ENCODE measurements at places on chromosomes 2 and 18.

- DNase-seq: no peak
These were observed 7.9 kb upstream of the THUMPD2 start for GRCh38 chr2:39786761-39787522.

GRCh38 chr18:78658531-78658930 is 321.1 kb upstream of the SALL3 start:
- no peak for DNase-seq

DNA sequence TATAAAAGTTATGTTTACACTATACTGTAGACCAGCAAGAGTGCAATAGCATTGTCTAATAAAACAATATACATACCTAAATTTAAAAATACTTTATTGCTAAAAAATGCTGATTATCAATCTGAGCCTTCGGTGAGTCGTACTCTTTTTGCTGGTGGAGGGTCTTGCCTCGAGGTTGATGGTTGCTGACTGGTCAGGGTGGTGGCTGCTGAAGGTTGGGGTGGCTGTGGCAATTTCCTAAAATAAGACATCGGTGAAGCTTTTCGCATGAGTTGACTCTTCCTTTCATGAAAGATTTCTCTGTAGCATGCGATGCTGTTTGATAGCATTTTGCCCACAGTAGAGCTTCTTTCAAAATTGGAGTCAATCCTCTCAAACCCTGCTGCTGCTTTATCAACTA is 2.4 kb downstream of the TIGD1 start:
- no peak for DNase-seq

- no peak for DNase-seq
These were observed 32.0 kb upstream of the PLB1 start for GRCh38 chr2:28463893-28464292.

DNA sequence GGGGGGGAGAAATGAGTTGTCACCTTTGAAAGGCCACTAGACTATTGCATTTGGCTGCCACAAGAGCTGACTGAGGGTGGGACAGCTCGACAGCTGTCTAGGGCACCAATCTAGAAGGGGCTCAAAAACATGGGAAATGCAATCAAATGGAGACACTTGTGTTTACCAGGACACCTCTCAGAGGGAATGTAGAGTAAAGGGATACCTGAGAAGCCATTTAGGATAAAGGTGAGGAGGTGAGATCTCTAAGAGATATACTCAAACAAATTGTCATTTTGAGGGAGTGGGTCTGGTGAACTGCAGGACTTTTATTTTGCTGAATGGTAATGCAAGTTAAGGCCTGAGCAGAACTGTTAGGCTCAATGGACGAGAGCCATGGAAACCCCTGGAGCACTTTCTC is 159.8 kb downstream of the DDX1 start:
- DNase-seq: no peak

GRCh38 chr2:230960026-230960425 is 35.0 kb upstream of the GPR55 start:
- DNase-seq: no peak

DNA sequence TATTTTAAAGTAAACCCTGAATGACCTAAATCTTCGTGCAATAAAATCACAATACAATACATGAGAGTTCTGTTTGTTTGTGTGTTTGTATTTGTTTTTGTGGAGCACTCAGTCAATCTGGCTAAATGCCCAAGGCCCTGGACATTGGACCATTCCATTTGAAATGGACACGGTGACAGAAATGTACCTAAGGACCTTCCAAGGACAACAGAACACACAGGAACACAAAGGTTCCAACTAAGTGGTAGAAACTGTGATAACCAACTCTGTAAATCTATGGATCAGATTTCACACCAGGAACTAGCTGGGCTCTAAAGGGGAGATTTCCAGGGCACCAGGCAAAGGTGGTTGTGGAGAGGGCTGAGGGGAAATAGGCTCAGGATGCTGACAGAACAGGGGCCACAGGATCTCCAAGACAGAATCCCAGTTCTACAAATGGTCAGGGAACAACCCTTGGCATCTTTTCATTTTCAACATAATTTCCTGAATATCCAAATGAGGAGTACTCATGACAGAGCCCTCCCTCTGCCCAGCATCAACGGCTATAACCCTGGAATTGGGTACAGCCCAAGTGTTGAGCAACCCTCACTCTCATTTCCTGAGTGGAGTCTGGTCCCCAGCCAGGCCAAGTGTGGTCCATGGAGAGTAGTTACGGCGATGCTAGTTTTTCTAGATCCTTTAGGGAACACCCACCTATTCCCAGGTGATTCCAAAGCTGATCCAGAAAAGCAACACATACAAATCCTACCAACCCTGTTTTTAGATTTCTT is 78.4 kb downstream of the NCKAP5 start:
- DNase-seq: no peak

DNA sequence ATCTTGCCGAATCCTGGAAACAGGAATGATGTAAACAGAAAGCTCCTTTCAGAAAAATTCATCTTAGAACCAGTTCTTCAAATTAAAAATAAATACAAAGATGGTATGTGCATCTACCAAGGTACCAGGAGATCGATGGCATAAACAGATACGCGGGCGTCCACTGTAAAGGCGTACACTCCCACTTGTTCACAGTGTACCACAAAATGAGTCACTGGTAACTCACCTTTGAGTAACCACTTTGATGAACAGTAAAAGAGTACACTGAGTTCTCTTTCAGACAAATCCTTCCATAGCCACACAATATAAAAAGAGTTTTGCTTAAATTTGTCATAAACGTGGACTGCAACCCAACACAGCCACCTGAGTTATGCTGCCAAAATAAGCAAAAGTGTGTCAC is 128.3 kb downstream of the DNER start:
- DNase-seq: no peak

- no peak for DNase-seq
These were observed 10.4 kb upstream of the MSGN1 start for GRCh38 chr2:17805717-17806363.

GRCh38 chr18:76985156-76985950 is 147.2 kb downstream of the MBP start:
- no peak for DNase-seq

DNA sequence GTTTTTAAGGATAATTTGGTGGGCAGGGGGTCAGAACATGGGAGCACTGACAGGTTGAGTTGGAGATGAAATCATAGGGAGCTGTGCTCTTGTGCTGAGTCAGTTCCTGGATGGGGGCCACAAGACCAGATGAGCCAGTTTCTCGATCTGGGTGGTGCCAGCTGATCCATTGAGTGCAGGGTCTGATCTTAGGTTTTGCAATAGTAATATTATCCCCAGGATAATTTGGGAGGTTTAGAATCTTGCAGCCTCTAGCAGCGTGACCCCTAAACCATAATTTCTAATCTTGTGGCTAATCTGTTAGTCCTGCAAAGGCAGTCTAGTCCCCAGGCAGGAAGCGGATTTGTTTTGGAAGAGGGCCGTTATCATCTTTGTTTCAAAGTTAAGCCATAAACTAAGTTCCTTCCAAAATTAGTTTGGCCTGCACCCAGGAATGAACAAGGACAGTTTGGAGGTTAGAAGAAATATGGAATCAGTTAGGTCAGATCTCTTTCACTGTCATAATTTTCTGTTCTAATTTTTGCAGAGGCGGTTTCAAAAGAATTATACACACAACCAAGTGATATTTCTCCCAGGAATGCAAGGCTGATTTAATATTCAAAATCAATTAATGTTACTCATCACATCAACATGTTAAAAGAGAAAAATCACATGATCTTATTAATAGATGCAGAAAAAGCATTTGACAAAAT is 23.0 kb downstream of the DBI start:
- DNase-seq: no peak

DNA sequence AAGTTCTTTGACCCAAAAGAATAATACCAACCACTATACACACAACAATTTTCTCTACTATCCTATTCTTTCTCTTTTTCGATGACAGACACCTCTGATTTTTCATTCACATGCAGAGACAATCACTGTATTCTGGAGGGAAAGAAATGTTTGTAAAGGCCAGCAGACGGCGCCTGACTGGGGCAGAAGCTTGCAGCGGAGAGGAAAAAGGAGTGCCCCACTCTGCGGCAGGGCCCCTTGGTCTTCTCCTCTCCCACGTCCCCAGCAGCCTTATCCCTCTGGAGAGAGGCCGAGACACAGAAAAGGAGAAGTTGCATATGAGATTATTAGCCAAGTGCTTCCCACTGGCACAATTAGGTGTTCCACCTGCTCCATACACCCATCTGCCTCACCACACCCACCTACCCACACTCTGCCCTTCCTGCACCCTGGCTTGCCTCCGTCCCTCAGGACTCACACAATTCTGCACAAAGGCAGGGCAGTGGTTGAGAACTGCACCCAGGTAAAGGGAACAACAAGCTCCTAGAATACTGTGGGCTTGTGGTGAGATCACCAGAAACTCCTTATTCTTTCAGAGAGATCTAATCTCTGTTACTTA is 687.3 kb downstream of the NRXN1 start:
- no peak for DNase-seq

- no peak for DNase-seq
These were observed 75.2 kb upstream of the CTNNA2 start for GRCh38 chr2:79437433-79438267.

- DNase-seq: peak; percentile 51
These were observed 262.3 kb downstream of the TRIB2 start for GRCh38 chr2:12979066-12979465.

GRCh38 chr2:217886720-217887309 is 116.0 kb downstream of the TNS1 start:
- no peak for DNase-seq

GRCh38 chr2:156459720-156460119 is 23.5 kb downstream of the GPD2 start:
- DNase-seq: no peak

GRCh38 chr2:37915773-37916172 is 9.3 kb upstream of the RMDN2 start:
- DNase-seq: no peak

DNA sequence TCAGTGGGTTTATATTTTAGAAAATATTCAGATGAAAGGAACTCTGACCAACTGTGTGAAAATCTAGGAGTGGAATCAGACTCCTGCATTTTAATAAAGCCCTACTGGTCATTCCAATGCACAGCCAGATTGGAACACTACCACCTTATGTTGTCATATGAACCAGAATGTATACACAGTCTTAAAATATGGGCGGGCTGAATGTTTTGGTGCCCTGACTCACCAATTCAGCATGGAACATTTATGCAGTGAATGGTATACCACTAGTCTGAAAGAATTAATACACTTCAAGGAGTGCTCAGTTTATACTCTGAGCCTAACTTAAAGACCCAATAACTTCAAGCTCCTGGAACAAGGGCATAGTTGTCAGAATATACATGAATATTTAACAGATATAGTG is 280.9 kb upstream of the TCF4 start:
- DNase-seq: no peak

DNA sequence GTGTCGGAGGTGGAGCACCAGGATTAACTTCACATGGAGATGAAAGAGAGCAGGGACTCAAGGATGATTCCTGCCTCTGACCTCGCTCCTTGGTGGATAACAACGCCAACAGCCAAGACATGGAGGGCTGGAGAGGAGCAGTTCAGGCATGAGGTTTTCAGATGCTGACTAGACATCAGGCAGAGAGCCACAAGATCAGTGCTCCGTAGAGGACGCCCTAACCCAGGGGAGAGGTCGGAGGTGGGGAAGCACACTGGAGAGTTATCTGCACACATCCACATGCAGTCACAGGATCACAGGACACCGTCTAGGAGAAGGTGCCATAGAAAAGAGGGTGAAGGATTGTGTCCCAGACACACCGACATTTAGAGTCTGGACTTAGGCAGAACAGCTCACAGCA is 344.3 kb downstream of the EIPR1 start:
- DNase-seq: no peak

DNA sequence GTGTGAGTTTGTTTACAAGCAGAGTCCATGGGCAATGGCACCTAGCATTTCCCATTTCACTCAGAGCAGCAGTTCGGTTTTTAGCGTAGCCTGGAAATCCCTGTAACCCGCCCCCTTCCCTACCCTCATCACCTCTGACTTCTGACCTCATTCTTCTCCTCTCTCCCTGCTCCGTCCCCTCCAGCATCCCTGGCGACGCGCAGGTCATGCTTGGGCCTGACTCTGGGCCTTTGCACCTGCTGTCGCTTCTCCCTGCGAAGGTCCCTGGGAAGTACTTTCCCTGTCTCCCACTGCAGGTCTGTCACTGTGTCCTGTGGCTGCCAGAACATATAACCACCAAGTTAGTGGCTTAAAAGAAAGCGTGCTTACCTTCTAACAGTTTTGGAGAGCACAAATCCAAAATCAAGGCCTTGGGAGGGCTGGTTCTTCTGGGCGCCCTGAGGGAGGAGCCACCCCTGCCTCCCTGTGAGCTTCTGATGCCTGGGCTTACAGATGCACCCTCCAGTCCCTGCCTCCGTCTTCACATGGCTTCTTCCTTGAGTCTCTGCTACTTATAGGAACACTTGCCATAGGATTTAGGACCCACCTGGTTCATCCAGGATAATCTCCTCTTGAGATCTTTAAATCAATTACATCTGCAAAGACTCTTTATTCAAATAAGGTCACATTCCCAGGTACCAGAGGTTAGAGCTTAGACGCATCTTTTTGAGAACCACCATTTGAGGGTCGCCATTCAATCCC is 8.1 kb upstream of the RAB17 start:
- no peak for DNase-seq

DNA sequence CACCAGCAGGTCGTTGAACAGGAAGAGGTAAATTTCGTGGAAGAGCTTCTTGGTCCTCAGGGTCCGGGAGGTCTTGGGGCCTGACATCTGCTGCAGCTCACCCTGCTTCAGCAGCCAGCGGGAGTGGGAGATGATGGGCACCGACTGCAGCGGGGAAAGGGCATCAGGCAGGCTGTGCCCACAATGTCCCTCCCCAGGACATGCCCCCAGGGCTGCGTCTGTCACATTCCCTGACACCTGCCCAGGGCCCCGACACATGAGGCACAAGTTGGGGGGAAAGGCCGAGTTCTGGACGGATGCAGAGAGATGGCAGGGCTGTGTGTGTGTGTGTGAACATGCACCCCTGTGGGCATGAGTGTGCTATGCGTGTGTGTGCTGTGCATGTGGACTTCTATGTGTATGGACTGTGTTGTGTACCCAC is 13.9 kb downstream of the SNORC start:
- DNase-seq: no peak

GRCh38 chr2:128879161-128879560 is 560.5 kb upstream of the HS6ST1 start:
- no peak for DNase-seq

GRCh38 chr2:233367586-233367985 is 13.3 kb downstream of the DGKD start:
- no peak for DNase-seq

DNA sequence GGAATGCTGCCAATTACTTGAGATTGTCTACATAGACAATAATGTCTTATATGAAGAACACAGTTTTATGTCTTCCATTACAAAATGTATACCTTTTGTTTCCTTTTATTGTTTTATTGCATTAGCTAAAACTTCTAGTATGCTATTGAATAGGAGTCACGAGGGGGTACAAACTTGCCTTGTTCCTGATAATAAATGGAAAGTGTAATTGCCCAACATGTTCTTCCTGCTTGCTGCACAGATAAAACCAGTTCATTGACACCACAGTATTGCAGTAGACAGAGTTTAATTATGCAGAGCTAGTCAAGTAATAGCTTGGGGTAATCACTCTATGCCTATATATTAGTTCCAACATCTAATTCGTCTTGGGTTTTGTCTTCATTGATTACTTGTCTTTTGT is 1276.2 kb upstream of the NRXN1 start:
- DNase-seq: no peak

- no peak for DNase-seq
These were observed 452.1 kb upstream of the ST6GAL2 start for GRCh38 chr2:107338059-107338458.

All from SK-N-MC (cell line).